ENCODE measurements at places on chromosomes 2 and 18.

DNA sequence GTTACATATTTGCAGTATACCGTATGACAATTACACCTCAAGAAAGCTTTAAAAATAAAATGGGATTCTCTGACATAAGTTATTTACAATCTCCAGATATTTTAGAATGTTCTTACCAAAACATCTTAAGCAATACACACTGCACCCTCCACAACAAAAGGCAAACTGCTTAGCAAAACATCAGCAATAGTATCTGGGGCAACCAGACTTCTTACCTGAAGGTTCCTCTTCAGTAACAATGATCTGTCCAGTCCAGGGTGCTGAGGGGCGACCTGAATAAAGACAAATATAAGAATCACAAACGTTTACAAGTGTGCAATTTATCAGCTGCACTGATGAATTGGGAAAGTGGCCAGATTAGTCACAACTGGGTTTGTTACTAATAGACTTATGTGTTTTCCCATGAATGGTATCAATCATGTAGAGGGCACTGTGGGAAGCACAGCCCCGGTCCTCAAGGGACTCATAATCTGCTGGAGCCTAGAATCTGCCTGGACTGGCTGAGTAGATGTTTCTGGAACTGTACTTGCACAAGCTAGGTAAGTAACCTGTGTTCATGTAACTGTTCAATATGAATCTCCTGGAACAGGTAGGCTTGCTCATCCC is 70.7 kb downstream of the MYOM1 start:
- DNase-seq: no peak

DNA sequence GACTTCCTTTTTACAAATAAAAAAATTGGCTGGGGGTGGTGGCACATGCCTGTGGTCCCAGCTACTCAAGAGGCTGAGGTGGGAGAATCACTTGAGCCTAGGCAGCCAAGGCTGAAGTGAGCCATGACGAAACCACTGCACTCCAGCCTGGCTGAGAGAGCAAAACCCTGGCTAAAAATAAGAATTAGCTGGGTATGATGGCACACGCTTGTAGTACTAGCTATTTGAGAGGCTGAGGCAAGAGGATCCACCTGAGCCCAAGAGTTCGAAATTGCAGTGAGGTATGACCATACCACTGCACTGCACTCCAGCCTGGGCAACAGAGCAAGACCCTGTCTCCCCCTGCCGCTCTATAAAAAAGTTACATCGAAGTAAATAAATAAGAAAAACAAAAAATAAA is 33.7 kb downstream of the GFPT1 start:
- no peak for DNase-seq

DNA sequence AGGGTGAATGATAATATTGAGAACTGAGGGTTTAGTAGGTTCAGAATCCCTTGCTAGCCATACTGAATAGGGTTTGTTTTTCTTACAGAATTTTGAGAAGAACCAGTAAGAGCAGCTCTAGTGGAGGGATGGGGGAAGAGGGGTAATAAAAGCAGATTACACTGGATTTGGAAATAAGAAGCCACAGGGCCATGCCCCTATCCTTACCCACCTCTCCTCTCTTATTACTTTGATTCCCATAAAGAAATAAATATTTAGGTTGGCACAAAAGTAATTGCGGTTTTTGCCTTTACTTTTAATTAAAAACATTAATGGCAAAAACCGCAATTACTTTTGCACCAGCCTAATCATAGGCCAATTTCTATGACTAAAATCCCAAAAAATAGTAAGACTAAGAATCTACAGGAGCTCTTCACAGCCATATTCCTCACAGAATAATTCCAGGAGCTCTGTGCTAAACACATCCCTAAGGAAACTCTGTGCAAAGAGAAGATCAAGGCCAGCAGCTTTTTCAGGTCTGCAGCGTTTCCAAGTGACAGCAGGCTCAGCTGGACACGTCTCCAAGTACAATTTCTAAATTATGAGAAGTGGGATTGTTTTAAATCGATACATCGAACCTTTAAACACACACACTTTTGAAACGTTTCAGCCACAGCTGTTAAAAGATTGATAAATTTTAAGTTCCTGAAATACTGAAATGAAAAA is 58.4 kb upstream of the RTN4 start:
- no peak for DNase-seq

DNA sequence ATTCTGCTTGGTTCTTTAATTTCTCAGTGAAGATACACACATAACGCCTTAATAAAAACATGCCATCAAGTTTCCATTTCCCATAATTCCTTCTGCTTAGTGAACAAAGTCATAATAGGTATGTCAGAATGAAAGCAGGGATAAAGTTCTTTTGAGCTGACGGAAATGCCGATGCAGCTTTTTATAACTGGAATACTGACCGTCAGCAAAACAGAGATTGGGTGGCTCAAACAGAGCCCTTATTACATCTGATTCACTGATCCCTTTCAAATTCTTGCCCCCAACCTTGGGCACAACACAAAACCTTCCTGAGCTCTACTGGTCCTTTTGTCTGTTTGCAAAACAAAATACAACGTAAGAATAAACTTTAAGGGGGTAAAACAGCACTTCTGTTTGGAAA is 140.4 kb downstream of the CDH2 start:
- no peak for DNase-seq

GRCh38 chr2:187475499-187476248 is 27.6 kb upstream of the CALCRL start:
- no peak for DNase-seq

GRCh38 chr18:25658476-25658875 is 306.5 kb upstream of the ZNF521 start:
- DNase-seq: no peak

DNA sequence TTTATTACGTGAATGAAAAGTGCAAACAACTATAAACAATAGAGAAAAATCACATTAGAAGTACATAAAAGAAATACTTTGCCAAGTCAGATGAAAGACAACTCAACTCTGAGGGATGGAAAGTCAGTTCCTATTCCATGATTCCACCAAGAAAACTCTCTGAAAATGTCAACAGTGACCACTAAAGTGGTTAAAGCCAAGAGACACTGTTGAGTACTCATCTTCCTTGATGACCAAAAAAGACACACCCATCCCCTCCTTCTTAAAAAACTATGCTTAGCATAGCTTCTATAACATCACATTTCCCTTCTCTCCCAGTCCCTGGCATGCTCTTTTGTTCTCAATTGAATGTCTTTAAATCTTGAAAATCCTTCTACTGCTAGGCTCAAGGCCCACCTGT is 160.0 kb downstream of the TCF4 start:
- DNase-seq: no peak

- no peak for DNase-seq
These were observed 33.0 kb downstream of the CMPK2 start for GRCh38 chr2:6832596-6833299.

DNA sequence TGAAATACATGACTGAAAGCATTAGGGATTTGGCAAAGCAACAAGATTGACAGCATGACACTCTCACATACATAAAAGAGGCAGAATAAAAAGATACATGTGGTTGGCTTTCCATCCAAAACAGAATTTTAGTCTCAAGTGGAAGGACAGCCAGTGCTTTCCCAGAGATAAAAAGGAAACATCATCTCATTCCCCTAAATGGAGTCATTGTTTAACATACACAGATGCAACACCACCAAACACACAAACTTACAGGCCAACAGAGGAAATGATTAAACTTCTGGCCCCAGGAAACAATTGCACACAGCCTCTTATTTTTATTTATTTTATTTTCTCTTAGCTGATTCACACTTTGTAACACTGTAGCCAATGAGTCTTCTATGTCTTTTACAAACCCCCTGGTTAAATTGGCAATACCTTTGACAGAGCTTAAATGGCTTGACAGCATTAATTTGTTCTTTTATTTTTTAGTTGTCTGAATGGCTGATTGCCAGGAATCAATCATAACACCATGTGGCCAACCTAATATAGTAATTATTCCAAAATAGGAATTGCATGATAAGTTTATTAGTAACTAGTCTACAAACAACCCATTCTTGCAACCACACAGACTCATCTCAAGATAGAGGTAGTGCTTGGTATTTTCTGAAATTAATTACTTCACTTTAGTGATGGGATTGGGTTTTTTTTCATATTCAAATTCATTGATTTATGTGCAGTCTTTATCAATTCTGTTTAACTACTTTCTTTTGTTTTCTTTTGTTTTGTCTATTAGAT is 190.5 kb downstream of the RND3 start:
- no peak for DNase-seq

DNA sequence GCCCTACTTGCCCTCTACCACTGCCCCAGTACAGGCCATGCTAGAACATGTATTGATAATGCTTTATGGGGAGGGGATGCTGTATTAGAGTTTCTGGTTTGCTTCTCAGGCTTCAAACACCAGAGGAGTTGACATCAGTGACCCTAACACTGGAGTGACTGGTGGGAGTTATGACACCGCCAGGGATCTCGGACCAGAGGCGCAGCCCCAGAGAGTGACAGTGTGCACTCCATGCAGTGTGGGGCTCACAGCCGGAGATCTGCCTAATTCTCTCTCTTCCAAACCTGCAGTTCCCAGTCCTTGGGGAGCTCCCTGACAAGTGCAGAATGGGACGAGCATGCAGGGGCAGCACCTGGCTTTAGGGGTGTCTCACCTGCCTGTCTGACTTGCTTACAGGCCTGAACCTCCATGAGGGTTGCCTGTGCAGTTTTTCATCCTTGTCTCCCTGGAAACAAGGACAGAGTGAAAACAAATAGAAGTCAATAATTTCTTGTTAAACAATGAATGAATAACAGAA is 244.9 kb upstream of the MYT1L start:
- DNase-seq: no peak

DNA sequence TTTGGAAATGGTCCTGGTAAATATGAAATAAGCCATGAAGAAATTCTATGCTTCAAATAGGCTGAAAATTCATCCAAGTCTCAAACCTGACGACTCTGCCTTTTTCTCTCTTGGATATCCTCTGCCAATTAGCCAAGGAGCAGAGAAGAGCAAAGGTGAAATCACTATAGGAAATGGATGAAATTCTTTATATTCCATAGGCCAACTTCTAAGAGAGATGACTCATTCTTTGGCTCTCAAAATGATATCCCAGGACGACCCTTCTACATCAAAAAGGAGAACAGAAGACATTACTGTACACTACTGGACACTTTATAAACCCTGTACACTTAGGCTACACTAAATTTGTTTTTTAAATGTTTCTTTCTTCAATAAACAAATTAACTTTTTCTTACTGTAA is 22.7 kb downstream of the PDE1A start:
- no peak for DNase-seq

DNA sequence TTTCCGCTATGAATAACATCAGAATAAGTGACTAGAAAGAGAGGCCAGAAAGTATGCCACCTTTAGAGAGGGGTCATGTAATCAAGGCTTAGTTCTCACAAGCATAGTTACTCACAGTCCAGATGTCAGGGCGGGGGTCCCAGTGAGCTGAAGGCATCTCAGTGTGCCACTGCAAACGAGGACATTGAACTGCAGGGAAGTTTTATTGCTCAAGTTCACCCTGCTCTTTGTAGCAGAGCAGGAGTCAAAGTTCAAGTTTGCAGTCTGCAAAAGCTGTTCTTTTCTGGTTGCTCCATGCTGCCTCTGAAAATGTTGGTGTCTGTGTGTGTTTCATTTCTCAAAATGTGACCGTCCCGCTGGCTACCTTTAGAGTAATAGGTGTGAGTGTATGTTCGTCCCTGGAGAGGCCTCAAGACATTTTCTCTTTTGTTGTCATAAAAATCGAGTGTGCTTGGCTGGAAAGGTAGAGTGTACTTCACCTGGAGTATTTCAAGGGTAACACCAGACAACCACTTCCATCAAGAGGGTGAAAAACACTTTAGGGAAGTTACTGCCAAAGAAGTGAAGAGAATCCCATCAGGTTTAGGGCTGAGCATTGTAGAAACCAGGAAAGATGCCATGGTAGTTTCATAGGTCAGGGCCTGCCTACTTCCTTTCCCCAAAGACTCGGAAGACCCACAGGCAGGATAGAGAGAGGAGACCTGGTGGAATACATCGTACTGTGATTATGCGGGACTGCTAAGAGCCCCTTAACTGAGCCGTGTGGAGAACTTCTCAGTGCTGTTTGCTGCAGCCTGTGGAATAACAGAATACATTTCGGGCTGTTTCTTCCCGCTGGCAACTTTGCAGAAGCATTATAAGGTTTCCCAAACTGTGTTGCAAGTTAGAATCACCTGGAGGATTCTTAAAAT is 89.9 kb downstream of the LYPD6 start:
- no peak for DNase-seq

- no peak for DNase-seq
These were observed 119.9 kb downstream of the HNMT start for GRCh38 chr2:138084206-138084605.

DNA sequence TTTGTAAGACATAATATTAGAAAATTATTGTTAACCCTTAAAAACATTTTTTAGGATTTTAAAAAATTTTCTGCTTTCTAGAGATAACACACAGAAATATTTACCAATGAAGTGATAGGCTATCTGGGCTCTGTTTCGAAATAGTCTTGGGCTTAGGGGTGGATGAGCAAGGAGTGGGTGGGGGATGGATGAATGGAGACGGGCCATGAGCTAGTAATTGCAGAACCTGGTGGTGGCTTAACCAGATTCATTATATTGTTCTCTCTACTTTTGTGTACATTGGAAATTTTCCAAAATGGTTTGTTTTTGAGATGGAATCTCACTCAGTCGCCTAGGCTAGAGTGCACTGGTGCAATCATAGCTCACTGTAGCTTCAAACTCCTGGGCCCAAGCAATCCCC is 89.6 kb downstream of the TCF7L1 start:
- DNase-seq: no peak

GRCh38 chr2:152617456-152618192 is 99.6 kb downstream of the PRPF40A start:
- no peak for DNase-seq

GRCh38 chr2:85540133-85540648 is 1.2 kb downstream of the MAT2A start:
- peak; percentile 56 for DNase-seq

DNA sequence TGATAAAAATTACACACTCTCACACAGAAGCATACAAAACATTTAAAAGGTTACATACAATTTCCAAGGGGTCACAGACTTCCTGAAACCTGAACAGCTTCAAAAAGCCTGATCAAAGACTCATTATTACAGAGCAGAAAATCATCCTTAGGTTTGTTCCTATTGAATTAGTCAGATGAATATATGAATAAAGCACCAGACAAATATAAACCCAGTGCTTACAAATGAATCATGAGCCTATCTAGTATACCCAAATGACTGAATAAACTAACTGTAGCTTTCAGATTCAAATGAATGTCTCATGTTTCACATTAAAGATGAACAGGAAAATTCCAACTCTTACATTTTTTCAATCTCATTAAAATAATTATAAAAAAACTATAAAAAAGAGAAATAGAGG is 550.3 kb downstream of the SUCLG1 start:
- no peak for DNase-seq
